ENCODE measurements at places on chromosomes 7 and 10.

GRCh38 chr10:31584098-31584631 lies 265.1 kb downstream of the ZEB1 start:
- no peak for DNase-seq

GRCh38 chr10:103968441-103969391 lies 1.8 kb downstream of the SLK start:
- DNase-seq: no peak

GRCh38 chr7:34844936-34845665 lies 187.1 kb downstream of the NPSR1 start:
- DNase-seq: no peak

DNA sequence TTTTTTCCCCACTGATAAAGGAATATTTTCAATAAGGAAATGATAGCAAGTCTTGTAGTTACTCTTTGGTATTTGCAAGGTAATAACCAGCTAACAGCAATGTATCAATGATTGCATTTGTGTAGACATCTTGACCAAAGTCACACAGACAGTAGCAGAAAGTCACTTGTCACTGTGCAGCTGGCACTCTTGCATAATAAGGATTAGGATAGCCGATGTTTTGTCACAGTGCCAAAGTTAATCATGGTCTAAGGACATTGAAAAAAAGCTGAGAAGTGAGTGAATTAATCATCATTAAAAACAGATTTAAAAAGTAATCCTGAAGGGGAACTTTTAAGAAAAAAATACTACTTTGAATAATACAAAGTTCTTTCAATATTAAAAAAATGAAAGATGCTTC lies 834.3 kb upstream of the C7orf33 start:
- DNase-seq: peak; percentile 45

- DNase-seq: no peak
Observed at GRCh38 chr10:13587391-13587790, 626 bp downstream of the PRPF18 start.

DNA sequence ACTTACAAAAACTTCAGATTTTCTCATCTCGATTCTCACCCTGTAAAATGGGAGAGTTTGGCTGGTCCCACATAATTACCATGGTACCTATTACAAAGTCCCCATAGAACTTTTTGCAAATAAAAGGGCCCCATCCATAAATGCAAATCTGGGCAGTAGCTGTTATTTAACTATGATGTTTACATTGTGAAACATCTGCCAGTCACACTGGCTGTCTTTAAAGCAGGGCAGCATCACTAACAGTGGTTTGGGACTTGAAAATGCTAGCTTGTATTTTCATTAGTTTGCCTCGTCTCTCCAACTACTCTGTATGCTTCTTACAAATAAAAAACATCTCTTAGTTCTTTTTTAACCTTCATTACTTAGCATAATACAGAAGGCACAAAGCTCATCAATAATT lies 240.7 kb downstream of the FZD1 start:
- DNase-seq: no peak

- DNase-seq: no peak
Observed at GRCh38 chr10:7397049-7398035, 13.5 kb downstream of the SFMBT2 start.

- DNase-seq: no peak
Observed at GRCh38 chr7:32936689-32937088, 20.6 kb upstream of the FKBP9 start.
